ENCODE measurements at places on chromosomes 1 and 21.

GRCh38 chr1:40951943-40952743 lies 27.4 kb upstream of the CTPS1 start:
- peak; percentile 74 for DNase-seq

DNA sequence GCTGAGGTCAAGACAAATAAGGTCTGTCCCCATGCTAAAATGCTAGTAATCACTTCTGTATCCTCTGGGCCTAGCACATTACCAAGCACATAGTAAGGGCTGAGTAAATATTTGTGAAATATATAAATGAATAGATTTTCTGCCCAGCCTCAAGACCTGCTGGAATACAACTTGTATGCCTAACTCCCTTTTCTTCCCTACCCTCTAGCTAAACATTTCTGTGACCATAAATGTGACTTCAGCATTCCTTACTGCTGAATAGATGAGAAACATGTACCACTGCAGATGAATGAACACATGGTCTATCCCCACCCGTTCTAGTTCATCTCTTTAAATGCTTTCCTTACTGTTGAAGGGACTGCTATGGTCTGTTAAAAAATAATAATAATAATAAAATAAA lies 209.0 kb upstream of the HOOK1 start:
- DNase-seq = no peak

DNA sequence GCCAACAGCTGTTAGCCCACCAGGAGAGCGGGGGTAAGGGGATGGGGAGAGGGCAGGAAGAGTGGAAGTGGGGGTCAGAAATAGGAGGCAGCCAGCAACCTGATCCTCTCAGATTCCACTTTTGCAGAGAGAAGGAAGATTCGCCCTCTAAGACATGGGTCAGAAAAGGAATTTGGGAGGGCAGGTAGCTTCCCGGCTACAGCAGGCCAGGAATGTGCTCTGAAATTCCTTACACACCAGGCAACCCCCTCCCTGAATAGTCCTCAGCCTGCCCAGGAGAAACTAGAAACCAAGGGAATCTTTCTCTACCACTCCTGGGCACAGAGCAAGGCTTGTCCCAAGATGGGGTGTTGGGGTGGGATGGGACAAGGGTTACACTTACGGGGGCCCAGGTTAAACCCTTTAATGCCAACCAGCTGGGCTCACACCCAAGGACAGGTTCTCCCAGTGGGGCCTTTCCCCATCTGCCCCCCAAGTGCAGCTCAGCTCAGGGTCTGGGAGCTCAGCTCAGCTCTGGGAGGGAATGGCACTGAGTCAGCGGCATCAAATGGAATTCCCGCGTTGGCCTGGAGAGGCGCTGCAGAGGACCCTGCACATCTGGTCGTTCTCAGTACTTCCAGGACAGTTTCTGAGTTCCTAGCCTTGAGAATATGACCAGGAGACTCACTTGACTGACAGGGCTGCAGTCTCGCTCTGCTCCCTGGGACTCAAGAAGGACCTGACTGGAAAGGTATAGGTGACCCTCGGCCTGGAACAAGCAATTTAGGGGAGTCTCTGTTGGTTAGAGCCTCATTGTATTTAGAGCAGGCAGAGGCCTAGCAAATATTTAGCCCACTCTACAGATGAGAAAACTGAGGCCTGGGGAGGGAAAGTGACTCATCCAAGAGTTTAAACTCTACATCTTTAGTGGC lies 761 bp downstream of the TNNT2 start:
- DNase-seq = no peak

- DNase-seq = no peak
Observed at GRCh38 chr1:30323841-30324240, 399.5 kb downstream of the MATN1 start.

GRCh38 chr1:30188999-30189398 lies 534.4 kb downstream of the MATN1 start:
- no peak for DNase-seq

GRCh38 chr1:97660431-97661105 lies 260.3 kb downstream of the DPYD start:
- DNase-seq = no peak

DNA sequence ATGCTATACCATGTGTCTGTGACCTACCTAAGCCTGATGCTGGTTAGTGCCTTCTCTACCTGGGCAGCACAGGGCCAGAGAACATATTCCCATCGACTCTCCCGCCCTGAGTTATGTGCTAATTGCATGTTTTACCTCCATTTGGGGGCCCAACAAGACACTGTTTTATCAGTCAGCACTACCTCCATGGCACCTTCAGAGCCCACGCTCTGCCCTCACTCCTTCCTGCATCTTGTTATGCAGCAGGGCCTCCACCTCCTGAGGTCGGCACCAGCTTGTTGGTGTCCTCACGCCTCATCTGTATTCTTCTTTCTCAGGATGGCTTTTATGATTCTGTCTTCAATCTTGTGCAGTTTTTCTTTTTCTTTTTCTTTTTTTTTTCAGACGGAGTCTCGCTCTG lies 11.9 kb downstream of the WNT9A start:
- no peak for DNase-seq

DNA sequence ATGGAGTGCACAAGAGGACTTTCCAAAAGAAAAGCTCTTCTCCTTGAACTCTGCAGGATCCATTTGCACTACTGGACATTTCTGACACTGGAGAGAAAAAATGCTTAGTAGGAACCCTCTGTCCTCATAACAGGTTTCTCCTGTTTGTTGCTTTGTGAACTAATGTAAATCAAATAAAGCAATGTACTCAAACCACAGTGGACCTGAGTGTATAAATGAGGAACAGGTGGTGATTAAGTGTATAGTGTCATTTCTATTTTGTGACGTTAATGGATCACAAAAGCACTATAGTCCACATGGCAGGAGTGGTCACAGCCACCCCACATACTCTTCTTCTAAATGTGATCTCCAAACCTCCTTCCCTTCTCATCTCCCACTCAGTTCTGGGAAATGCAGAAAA lies 268.4 kb upstream of the DUSP10 start:
- no peak for DNase-seq

DNA sequence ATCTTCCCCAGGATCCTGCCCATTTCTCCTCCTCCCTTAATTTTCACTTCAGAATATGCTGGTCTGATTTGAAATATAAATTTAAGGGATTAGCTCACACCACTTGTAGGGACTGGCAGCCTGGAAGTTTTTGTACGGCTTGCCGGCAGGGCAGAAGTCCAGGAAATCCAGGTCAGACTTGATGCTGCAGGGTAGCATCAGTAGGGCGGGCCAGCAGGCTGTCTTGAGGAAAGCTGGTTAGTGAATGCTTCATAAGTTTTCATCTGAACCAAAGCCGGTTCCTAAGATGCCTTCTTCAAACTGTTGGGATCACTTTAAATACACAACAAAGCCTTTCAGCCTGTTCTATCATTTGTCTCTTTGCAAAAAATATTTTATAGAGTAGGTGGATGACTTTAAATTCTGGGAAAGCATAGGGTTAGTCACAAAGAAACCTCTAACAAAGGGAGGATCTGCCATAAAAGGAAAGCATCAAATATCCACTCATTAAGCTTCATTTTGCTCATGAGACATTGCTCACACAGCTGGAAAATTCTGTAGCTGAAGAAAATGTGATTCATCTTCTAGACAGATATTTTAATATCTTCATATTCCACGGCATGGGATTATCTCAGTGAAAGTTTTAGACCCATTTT lies 90.7 kb upstream of the GFI1 start:
- DNase-seq = no peak

DNA sequence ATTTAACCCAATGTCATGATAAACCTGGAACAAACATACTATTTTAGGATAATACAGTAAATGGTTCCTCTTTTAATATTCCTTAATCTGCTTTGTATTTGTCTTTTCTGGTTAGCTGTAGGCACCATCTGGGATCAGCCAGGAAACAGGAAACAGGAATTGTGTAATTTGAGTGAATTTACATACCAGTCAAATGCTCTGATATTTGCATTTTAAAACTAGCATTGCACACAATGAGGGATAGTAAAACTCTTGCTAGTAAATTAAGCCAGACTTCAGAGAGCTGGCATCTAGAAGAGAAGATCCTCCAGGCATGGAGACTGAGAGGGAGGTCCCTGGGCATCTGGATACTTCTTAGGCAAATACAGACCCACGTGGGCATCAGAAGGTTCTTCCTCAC lies 103.5 kb downstream of the HMCN1 start:
- DNase-seq = no peak

DNA sequence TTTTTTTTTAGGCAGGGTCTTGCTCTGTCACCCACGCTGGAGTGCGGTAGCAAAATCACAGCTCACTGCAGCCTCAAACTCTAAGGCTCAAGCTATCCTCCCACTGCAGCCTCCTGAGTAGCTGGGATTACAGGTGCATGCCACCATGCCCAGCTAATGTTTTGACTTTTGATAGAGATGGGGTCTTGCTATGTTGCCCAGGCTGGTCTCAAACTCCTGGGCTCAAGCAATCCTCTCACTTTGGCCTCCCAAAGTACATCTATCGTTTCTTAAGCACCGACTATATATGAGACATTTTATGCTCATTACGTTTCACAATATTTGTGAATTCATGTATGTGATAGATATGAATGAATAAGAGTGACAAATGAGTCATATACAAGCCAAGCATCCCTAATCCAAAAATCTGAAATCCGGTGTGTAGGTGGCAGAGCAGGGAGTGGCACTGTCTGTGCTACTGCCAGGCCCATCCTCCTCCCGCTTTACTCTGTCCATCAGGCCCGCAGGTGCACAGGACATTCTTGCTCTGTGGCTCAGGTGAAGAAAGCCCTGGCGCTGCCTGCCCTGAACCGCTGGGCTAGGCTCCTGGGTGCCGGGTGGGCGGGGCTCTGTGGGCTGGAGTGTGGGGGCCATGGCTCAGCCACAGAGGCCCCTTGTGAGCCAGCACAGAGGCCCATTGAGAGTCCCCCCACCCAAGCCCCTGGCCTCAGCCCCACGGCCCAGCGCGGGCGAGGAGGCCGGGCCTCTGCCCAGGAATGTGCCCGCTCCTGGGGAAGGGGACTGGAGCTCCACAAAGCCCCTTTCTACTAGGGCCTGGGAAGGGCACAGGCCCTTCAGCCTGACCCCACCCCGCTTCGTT lies 45.3 kb downstream of the HSPG2 start:
- no peak for DNase-seq

- no peak for DNase-seq
Observed at GRCh38 chr1:212218911-212219310, 66.3 kb upstream of the PPP2R5A start.

DNA sequence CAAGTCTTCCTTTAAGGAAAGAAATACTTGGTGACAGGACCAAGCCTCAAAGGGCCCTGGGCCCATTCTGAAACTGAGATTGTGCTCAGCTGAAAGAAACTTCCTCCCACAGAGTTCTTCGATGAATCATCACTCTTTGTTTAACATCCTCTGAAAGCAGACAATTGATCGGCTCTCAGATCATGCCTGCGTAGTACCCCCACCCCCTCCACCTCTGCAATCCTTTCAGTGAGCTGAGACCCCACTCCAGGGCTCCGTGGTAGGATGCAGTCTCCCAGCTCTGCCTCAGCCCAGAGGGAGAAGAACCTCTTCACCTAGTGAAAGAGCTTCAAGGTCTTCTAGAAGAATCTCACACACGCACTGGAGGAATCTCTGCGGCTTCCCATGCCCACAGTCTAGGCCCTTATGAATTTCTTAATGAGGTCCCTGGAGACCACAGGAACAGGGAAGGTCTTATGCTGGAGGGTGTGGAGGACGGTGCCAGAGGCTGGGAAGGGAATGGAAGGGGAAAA lies 104.9 kb upstream of the SOD1 start:
- DNase-seq = peak; percentile 45

GRCh38 chr1:13790290-13791030 lies 90.5 kb downstream of the PRDM2 start:
- DNase-seq = peak; percentile 24

GRCh38 chr1:70348399-70349165 lies 5.9 kb downstream of the ANKRD13C start:
- no peak for DNase-seq

DNA sequence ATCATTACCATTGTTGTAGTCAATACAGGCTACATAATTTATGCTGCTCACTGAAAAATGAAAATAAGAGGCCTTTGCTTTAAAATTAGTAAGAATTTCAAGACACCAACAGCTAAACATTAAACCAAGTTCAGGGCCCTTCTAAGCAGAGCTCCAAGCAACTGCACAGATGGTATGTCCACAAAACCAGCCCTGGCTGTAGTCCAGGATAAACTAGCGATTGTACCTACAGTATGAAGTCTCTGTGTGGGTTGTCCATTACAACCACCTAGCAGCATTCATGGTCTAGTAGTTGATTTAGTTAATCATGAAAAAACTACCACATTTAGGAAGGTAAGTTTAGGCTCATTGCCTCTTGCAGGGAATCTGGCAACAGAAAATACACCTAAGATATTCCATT lies 35.3 kb downstream of the CLCA4 start:
- no peak for DNase-seq

GRCh38 chr1:160062230-160062532 lies 7.8 kb downstream of the KCNJ10 start:
- no peak for DNase-seq

- no peak for DNase-seq
Observed at GRCh38 chr1:224816062-224816461, 113.4 kb upstream of the DNAH14 start.
